Cerebellar nuclear complex (tissue), 1 donor: ENCODE measurements at places on chromosomes 1 and 21.

- DNase-seq: no peak
These were observed 39.0 kb downstream of the LPAR3 start for GRCh38 chr1:84853741-84854721.

DNA sequence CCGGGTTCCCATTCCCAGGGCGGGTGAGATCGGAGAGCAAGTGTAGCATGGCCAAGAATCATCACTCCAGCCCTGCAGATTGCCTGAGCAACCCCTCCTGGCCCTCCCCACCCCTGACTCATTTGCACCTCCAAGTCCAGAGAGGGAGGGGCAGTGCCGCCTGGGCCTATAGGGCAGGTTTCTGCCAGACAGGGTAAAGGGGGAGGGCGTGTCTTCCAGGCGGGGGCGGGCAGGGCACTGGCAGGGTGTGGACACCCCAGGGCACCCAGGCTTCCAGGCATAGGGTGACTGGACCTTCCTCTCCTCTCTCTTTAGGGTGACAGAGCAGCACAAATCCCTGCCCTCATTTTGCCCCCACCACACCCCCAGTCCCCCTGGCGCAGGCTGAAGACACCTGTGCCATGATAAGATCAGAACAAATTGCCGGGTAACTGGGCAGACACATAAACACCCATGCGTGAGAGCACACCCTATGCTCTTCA lies 3.2 kb upstream of the CRYBG2 start:
- no peak for DNase-seq

DNA sequence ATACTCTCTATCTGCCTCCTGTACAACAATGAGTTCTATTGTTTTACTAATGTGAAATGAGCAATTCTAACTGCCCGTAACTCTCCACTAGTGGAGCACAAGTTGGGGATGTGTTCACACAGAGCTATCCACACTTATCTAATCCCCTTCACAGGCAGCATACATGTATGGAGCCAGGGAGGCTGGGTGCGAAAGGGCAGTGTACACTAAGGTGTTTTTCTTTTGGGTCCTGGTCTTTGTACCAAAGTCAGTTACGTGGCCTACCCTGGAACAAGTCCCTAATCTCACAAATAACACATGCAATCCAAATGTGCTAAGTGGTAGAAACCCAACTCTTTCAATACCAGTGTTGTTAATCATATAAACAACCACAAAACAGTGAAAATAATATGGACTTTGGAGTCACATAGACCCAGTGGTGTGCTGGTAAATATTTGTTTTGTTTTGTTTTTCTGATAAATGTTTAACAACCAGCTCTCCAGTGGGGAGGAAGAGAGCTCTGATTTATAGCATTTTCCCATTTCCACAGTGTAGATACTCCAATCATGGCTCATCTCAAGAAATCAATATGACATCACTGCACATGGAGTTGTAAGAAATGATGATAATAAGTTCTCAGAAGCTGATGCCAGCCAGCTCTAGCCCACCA lies 319.9 kb upstream of the DUSP10 start:
- no peak for DNase-seq

DNA sequence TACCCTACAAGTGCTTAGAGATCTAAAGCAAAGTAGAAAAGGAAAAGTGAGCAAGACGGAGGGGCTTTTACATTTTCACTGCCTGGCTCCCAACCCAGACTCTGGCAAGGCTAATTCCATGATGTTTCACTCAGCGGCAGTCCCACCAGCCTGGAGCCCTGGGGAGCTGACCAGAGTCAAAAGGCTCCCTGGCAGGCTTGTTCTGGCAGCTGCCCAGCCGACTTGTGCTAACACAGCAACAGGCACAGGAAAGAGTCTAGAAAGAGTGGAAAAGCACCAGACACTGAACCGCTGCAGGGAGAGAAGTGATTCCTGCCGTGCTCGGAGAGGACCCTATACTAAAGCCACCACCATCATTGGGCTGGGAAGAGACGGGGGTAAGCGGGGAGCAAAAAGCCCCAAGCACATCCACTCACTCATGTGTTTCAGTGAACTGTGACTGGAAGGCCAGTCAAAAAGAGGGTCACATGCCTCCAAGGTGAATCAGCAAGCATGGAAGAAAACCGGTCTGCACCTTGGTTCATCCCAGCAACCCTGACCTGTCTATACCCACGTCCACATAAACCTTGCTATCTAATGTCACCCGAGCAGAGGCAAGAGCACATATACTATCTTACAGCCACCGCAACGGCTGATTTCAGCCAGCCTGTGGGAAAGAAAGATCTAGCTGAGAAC lies 8.0 kb downstream of the SMIM12 start:
- no peak for DNase-seq
